ENCODE measurements at places on chromosomes 11 and 22. TPM values are rescaled to one million over a fixed set of nuclear protein-coding genes. Genes with fewer than 3 reads are reported as not detected.

DNA sequence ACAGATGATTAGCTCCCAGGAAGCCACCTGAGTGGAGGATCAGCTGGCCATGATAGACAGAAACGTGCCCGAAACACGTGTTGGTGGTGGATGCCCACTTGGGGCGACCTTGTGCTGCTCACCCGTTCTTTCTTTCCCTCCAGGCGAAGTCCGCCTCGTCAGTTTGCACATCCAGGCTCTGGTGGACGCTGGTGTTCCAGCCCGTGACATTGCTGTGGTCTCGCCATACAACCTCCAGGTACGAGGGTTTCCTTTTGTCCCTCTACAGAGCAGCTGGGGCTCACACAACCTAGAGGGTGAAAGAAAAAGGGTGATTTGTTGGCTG is 30.6 kb downstream of the IGHMBP2 start:
- no peak for DNase-seq

DNA sequence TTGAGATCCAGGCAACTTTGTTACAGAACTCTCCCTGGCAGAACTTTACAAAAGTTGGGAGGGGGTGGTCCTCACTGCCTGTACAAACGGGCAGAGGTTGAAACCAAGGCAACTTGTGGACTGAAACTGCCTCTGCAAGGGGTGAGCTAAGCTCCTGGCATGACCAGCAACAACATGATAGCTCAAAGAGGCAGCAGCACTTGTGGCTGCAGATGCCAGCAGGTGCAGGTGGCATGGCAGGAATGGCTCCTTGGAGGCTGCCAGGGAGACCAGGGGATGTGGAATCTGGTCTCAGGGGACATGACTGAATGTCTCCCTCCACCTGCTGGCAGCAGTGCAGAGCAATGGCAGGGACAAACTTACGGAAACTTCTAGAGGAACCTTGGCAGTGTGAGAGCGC is 38.8 kb upstream of the PHF21A start:
- DNase-seq = no peak

DNA sequence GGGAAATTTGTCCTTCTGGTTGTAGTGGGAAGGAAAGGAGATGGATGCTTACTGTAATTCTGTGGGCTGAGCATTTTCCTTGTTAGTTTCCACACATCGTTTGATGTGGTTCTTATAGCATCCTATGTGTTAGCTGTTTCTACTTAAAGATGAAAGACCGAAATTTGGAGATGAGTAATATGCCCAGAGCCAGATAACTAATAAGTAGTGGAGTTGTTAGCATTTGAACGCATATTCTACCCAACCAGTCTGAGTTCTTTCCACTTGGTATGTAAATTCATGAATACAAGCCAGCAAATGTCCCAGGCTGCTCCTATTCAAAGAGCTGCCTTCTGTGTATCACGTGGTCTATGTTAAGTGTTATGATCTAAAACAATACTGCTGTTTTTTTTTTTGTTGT is 14.6 kb downstream of the SPECC1L start:
- DNase-seq = no peak

GRCh38 chr22:39908136-39908535 is 7.3 kb downstream of the GRAP2 start:
- DNase-seq = no peak

GRCh38 chr11:120703358-120704152 is 192.0 kb downstream of the GRIK4 start:
- DNase-seq = no peak

DNA sequence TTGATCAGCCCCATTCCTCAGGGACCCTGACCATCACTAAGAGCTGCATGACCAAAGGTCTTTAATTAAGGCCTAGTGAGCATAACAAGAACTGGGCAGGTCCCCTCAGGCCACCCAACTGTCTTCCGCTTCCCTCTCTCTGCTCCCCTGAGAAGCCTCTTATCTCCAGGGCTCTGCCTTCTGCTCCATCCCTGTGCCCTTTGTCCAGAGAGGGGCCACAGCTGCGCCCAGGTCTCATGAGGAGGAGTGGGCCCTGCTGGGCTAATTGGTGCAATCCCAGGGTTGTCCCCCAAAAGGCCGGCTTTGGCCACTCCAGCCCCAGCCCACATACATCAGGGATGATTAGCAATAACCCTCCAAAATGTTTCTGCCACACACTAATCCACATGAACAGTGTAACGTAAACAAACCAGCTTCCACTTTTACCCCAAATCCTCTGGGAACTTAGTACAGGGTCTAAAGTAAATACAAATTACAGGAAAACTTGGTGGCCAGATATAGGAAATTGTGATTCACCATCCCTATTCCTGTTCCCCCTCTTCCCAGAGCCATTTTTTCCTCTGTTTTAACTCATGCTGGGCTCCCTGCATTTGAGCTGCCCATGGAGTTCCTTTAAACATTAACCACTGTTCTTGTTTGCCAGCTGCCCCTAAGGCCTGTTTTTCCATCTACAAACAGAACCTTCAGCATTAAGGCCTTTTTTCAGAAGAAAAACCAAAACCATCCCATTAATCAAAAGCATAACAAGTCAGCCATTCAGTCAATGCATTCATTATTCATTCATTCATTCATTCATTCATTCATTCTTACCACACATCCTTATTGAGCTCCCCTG is 34.6 kb upstream of the CAVIN3 start:
- peak; percentile 10 for DNase-seq

DNA sequence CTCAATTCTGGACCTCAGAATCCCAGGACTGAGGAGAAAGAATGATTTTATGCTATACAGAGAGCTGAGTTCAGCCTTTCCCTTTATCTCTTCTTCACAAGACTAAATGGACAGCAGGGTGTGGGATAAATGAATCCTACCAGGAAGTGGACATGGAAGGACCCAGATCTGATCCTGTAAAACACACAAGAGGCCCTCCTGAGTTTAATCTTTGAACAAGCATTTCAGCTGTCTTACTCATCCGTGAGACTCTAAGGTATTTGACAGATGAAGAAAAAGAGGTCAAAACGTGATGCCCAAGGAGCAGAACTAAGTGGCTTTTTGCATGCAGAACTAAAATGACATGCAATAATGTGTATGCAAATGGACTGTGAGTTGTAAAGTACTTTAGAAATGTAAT is 511.3 kb downstream of the DLG2 start:
- no peak for DNase-seq

DNA sequence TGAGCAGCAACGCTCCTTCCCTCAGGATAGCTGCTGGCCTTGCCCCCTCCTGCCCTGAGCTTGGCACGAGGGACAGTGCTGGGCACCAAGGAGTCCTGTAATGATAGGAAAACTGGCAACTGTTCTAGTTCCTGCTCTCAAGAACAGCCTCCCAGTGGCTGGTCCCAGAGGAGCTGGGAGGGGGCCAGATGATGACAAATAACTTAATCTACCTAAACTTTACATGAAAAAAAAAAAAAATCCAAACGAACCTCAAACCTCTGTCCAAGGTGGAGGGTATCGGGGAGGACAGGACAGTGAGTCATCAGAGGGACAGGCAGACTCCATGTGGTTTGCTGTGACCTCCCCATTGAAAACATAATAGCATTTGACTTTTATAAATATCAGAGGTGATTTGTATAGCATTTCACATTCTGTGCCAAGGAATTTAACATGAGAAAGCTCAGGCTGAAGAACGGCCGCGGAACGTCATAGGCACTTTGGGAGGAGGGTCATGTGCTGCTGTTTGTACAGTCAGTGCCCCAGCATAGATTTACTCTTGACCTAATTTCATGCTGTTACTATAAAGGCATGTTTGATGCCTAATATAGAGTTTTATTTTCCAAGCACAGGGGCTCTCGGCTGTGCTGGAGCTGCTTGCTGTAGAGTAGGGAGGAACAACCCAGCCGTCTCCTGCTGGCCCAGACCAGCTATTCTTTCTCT is 98.2 kb upstream of the NNMT start:
- DNase-seq = peak; percentile 29

GRCh38 chr22:24303007-24303406 is 32.4 kb downstream of the SPECC1L start:
- DNase-seq = no peak

DNA sequence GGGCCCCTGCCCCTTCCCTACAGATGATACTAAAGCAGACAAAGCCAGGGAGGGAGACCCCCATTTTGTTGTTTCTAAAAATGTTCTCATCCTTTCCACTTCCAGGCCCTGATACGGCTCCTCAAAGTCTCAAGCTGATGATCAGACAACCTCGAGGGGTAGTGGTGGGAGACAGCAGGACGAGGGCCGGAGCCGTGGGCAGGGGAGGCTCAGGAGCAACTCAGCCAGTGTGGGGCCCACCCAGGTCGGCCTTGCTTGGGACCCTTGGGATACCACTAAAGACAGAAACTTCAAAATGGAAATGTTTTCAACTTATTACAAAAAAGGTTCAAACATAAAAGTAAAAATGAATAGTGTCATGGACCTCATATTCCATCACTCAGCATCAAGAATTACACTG is 15.2 kb upstream of the VPS37C start:
- DNase-seq = no peak

DNA sequence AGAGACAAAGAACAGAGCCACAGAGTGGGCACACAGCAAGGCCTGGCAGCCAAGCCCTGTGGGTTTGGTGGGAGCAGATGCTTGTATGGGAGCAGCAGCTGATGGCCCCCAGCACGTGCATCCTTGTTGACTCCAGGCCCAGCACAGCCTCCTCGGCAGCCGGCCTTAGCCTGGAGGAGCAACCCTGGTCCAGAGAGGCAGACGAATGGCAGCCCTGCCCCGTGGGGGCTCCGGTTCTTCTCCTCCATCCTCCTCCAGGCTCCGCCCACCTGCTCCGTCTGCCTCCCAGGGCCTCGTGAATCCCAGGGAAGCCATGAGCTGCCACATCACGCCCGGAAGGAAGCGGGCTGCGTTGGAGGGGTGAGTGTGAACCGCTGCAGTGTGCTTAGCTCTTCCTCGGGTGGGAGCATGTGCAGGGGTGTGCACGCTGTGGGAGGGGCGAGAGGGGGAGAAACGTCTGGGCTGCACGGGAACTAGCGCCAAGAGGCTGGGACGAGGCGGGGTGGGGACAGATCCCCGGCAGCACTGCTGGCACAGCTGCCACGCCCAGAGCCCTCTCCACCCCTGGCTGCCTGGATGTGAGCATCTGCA is 36.3 kb upstream of the JAM3 start:
- DNase-seq = no peak

GRCh38 chr11:68968306-68969250 is 12.2 kb downstream of the MRGPRD start:
- DNase-seq = no peak

DNA sequence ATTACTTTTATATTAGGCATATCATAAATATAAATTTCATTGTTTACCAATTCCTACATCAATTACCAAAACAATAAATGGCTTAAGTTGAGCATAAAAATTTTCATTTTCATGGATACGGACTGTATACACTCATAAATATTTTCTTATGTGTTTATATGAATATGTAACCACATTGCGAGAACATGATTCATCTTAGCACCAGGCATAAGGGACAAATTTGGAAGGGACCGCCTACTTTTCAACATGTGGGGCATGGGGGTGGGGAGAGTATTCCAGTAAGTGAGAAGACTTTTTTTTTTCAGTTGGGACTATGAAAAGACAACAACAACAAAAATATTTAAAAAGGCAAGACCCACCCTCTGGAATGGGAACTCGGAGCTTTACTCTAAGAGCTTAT is 296.1 kb downstream of the RAB38 start:
- DNase-seq = no peak

- DNase-seq = no peak
Measured at GRCh38 chr11:130581646-130582045, 133.2 kb downstream of the ADAMTS15 start.

GRCh38 chr11:3129181-3129590 is 35.9 kb downstream of the OSBPL5 start:
- DNase-seq = no peak

DNA sequence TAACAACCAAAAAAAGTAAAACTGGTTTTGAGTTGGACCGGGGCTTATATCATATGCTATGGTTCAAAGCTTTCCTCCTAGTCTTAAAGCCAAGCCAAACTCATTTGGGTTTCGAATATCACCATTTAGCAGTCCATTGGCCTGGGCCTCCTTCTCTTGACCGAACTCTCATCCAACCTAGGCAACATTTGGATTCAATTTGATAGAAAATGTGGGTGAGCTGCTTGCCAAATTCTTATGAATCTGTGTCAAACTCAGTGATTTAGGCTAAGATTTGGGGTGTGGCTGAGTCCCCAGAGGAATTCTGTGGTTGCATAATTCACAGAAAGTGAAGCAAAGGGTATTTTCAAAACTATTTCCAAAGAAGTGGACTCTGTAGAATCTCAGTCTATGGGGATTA is 83.7 kb downstream of the BLID start:
- no peak for DNase-seq

DNA sequence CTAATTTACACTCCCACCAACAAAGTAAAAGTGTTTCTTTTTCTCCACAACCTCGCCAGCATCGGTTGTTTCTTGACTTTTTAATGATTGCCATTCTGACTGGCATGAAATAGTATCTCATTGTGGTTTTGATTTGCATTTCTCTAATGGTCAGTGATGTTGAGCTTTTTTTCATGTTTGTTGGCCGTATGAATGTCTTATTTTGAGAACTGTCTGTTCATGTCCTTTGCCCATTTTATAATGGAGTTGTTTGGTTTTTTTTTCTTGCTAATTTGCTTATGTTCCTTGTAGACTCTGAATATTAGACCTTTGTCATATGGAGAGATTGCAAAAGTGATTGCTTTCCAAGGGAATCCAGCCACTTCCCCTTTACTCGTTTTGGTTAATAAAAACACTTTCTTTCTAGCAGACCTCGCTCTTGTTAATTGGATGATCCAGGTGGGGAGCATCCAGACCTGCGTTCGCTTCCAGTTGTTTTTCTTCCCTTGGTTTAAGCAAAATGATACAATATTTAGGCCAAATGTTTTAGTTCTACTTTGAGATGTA is 17.1 kb upstream of the APOL4 start:
- no peak for DNase-seq

DNA sequence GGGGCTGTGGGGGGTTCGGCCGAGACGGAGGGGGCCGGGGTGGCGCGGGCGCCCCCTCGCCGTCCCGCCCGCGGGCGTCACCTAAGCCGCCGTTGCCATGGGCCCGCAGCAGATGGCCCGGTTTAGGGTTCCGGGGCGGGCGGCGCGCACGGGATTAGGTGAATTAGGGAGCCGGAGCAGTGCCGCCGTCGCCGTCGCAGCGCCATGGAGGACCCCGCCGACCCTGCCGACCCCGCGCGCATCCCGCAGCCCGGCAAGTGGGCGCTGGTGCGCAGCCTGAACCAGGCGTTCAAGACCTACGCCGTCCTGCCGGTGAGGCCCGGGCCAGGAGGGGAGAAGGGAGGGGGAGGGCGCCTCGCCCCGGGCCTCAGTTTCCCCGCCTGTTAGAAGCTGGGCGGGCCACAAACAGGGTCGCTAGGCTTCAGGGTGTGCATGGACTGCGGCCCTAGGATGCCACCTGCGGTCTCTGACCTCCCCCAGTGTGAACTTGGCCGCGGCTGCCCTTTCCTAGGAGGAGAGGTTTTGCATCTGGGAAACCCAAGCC is 10.1 kb downstream of the MYO7A start:
- DNase-seq = no peak

- no peak for DNase-seq
Measured at GRCh38 chr22:45014654-45015053, 4.8 kb upstream of the PHF21B start.

GRCh38 chr11:63917692-63918506 is 935 bp upstream of the RCOR2 start:
- no peak for DNase-seq

CTSF gene
- 21.0 TPM for total RNA-seq

BACE1-AS gene
- total RNA-seq = 5.9 TPM

ESAM gene
- 10.4 TPM for total RNA-seq

GVQW3 gene
- 1.1 TPM for total RNA-seq

KRTAP5-11 gene
- total RNA-seq = not detected

HORMAD2 gene
- not detected for total RNA-seq

MS4A13 gene
- total RNA-seq = not detected

RAPSN gene
- 0.14 TPM for total RNA-seq

Data from kidney epithelial cell (primary cell).